ENCODE measurements at places on chromosomes 16 and 17.

GRCh38 chr16:14635395-14636165 is 2.8 kb downstream of the BFAR start:
- no peak for DNase-seq

DNA sequence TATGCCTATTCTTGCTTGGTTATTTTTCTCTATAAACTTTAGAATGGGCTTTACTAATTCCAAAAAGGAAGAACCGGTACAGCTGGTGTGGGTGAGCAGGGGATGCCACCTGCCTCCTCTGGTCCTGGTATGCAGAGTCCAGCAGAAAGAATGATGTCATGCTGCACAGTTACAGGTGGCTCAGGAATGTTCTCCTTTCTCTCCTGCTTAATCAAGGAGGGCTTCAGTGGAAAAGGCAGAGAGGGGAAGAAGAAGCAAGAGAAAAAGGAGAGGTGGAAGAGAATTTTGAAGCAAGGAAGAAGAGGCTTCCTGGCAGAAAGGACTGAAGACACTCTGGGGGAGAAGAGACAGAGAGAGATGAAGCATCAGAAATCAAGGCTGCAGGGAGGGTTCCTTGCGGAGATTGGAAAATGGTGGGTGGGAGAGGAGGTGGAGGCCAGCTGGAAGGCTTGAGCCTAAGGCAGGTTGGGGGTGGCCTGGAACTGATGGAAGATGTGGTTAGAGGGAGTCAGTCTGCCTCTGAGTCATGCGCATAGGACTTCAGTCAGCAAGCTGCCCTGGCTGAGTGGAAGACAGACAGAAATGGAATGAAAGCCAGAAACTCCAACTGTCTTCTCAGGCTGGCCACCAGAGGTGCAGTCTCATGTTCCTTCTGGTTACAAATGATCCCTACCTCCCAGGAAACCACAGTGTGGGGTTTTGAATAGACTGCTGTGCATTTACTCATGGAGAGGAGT is 64.6 kb upstream of the CRHR1 start:
- DNase-seq, result peak; percentile 47

- DNase-seq, result no peak
These were observed at the start of gene FBXO47 for GRCh38 chr17:38967290-38967738. Gene FBXO47 (minus strand): TSS chr17:38967403. CDS start chr17:38963025, 4,378 bp downstream.

GRCh38 chr17:36675250-36675649 is 73.9 kb downstream of the MRM1 start:
- DNase-seq, result no peak

DNA sequence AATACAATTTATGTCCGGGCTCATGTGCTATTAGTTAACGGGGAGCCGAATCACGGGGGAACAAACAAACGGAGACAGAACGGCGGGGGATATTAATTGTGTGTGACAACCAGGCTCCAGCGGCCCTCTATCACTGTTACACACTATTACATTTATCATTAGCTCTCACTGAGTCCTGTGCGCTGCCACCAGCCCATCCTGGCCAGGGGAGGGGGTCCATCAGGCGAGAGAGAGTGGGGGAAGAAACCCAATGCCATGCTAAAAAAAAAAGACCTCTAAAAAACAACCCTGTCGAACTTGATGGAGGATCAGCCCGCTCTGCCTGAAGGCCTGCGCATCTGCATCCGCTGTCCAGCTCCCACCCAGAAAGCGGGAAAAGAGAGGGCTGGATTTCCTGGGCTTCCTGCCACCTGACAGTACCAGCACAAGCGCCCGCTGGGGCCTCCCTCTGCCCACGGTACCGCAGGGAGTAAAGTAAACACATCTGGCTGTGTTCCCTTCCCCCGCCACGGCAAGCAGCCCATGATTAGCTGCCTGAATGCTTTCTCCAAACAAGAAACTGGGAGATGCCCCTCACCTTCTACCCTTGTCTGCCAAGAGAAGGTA is 41.7 kb downstream of the PIPOX start:
- DNase-seq, result peak; percentile 19

GRCh38 chr17:46976626-46977270 is 2.3 kb downstream of the RPRML start:
- DNase-seq, result peak; percentile 38

DNA sequence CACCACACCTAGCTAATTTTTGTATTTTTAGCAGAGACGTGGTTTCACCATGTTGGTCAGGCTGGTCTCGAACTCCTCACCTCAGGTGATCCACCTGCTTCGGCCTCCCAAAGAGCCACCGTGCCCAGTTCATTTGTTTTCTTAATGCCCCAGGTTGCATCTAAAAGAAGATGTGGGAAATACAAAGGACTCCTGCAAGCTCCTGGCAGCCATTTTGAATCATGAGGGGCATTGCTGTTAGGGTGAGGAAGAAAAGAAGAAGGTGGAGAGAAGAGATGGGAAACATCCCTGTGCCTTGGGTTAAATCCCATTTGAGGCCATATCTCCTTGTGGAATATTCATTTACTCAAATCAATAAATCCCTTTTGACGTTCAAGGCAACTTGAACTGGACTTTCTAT is 365.3 kb upstream of the ERCC4 start:
- no peak for DNase-seq

DNA sequence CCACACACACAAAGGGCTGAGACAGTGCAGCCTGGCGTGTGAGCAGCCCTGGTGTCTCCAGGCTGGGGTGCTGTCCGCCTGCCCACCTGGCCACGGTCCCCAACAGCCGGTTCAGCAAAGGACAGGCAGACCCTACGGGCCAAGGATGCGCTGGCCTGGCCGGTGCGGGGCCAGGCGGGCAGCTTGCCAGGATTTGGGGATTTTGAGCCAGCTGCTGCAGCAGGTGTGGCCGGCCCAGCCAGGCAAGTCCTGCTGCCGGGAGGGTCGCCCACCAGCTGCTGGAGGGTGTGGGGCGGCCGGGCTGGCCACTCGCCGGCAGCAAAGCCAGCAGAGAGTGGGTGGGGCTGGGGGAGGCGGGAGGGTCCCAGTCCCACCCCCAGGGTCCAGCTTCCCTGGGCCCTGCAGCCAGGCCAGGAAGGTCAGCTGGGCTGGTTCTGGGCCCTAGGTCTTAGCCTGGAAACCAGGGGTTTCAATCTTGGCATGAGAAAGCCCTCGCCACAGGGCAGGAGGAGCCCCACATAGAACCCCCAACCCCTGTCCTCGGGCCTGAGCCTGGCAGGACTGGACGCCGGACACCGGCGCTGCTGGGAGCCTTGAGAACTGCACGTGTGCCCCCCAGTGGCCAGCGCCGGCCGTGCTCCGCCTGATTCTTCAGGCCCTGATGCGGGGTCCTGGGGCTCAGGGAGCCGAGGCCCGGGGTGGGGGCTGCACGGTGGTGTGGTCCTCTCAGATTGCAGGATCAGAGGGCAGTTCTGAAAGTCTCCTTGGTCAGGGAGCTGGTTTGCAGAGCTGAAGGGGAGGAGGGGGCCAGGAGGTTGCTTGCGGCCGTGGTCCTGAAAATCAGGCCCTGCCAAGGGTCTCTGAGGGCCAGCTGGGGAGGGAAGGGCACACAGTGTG is 17.6 kb upstream of the SSTR5 start:
- no peak for DNase-seq

- DNase-seq, result no peak
These were observed 530 bp downstream of the GSG1L start for GRCh38 chr16:28062847-28063521.

- DNase-seq, result peak; percentile 47
These were observed 37.7 kb upstream of the TOB1 start for GRCh38 chr17:50903604-50904517.

DNA sequence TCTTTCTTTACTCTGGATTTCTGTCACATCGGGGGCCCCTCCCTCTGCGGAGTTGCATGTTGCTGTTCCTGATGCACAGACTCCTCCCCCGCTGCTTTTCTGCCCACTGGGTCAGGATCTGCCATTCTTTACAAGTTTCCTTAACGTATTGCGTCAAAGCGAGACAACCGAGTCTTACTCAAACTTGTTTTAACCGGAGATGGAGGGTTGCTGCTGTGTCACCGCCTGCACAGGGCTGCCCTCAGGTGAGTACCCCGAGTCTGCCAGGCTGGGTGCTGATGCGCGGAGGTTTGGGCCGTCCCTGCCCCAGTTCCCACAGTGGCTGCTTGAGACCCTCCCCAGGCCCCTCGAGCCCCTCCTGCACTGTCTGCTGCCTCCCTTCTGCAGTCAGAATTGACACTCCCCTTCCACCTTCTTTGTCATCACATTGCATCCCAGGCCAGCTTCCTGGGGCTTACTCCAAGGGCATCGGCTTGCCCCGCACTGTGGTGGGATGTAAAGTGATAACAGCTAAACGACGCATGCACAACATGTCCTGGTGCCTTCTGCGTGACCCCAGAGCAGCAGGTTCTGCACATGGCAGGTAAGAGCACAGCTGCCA is 19.3 kb downstream of the CARHSP1 start:
- DNase-seq, result no peak

DNA sequence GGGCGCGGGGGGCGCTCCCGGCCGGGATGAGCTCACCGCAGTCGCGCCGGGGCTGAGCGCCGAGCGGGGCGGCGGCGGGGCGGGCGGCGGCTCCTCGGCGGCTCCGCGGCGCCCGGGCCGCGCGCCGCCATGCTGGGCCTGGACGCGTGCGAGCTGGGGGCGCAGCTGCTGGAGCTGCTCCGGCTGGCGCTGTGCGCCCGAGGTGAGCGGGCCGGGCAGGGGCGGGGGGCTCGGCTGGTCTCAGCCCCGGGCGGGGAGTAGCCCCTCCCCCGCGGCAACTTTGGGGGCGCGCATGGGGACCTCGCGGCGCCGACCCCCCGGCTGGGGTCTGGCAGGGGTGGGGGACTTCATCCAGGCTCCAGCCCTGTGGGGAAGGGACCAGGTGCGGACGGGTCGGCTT is at the start of gene ARHGDIG:
ARHGDIG (plus strand) TSS at position 40 of the 400 bp plus-strand sequence; CDS start at position 130, 90 bp downstream.
- DNase-seq, result no peak

Measured in NCI-H446 treated with DMSO at 0.1 percent for 48 hours (cell line).